NCI-H446 treated with DMSO at 0.1 percent for 48 hours (cell line): ENCODE measurements at places on chromosomes 6 and 20.

- no peak for DNase-seq
Measured at GRCh38 chr6:163964789-163965188, 550.3 kb downstream of the QKI start.

DNA sequence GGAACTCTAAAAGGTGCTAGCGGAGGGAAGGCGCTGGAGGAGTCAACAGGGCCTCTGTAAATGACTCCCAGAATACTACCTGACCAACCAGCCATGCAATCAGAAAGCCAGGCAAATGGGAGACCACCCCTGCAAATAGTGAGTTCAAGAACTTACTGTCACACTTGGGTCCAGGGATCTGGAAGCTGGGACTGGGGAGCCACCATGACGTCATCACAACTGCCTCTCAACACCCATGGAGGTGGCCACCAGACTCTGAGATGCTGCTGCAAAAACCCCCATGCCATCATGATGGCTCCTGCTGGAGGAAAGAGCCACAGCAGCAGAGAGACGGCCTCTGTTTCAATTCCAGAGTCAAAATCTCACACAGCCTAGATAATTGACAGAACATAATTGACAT lies 8.5 kb upstream of the PDYN start:
- no peak for DNase-seq

DNA sequence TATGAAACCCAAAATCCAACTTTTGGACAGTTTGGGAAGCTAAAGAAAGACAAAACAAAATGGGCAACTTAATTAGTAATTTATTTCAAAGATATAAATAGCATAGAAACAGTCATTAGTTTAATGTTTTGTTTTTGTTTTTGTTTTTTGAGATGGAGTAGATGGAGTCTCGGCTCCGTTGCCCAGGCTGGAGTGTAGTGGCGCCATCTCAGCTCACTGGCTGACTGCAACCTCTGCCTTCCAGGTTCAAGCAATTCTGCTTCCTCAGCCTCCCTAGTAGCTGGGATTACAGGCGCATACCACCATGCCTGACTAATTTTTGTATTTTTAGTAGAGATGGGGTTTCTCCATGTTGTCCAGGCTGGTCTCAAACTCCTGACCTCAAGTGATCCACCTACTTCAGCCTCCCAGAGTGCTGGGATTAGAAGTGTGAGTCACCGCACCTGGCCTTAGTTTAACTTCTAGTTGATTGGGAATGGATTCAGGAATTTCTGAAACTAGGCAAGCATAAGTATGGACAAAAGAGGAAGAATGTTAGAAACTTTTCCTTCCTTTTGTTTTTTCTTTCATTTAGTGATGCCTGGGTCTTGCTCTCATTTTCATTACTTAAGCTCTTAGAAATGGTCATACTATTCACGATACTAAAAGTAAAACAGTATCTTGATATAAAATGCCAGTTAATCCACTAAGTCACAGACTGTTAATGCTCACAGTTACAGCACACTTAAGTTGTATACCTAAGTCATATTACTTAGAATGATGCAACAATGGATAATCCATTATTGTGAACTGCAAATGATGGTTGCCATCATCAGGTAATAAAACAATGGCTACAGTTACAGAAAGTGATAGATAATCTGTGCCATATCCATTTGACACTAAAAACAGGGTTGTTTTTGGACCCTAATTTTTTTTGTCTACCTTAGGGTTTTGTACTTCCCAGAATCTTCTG lies 8.2 kb downstream of the SENP6 start:
- no peak for DNase-seq

DNA sequence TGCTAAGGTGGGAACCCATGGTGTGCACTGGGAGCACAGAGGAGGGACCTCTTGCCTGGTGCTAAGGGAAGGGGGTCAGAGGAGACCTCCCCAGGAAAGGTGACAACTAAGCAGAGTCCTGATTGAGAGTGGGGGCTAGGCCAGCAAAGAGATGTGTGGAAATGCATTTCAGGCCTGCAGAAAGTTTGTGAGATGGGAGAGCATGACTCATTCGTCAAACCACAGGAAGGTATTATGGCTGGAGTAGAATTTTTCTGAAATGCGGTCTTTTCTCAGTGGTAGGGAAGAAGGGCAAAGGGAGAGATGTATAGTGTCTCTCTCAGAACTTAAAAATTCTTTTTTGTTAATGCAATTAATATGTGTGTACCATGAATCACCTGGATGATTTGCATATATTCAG lies 23.6 kb upstream of the EDN1 start:
- DNase-seq = no peak

DNA sequence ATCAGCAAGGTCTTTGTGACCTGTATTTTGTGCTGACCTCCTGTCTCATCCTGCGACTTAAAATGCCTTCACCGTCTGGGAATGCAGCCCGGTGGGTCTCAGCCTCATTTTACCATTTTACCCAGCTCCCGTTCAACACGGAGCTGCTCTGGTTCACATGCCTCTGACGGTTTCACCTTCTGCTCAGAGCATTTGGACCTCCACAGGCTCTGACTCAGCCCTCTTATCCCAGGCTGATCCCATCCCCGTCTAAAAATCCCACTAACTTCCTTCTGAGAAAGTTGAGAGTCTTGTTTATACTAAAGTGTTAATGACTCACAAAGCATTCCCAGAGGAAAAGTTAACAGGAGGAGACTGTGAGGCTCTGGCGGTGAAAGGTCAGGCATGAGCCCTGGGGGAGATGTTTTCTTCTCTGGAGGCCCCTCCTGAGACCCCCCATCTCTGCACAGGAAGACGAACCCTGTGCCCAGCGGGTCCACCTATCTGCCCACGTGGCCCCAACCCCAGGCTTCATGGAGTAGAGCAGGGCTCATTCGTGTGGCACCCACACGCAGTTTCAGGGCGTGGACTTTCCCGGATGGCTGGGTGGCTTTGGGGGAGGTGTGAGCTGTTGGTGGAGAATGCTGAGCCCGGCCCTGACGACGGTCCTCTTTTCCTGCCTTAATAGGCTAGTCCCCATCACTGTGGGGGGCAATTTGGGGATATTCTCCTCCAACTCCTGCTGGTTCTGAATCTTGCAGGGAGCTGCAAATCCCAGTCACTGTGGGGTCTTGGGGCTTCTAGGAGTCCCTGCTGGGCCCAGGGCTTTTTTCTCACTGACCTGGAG lies 3.3 kb upstream of the BIRC7 start:
- no peak for DNase-seq

DNA sequence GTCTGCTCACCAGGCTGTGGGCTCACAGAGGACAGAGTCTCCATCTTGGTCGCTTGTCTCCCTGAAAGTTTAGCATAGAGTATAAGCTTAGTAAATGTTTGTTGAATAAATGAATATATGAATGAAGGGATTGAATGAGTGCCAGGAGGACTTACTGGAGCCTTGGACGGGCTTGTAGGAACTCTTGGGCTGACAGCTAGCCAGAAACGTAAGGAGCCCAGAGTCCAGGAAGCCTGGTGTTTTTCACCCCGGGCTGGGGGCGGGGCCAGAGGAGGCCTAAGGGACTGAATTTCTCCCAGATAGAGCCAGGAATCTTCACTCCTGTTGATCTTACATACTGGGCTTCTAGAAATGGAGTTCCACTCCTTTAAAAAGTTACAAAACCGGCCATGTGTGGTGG lies 68.5 kb upstream of the SRSF6 start:
- no peak for DNase-seq

- DNase-seq = no peak
Measured at GRCh38 chr6:54037277-54037779, 73.9 kb upstream of the MLIP start.

- no peak for DNase-seq
Measured at GRCh38 chr20:23242556-23243180, 107.9 kb upstream of the NXT1 start.

GRCh38 chr6:150250826-150251225 lies 108.0 kb downstream of the PPP1R14C start:
- DNase-seq = no peak

DNA sequence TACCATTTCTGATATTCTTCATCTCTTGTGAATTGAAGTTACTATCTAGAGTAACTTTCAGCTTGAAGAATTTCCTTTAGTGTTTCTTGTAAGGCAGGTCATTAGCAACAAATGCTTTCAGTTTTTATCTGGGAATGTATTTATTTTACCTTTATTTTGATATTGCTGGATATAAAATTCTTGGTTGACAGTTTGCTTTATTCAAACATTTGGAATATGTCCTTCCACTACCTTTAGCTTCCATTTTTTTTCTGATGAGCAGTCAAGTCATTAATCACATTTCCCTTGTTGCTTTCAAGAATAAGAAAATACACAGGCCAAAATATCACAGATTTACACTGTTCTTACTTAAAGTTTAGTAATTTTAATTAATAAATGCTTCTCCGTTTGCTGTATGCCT lies 5.7 kb upstream of the NELFCD start:
- no peak for DNase-seq

DNA sequence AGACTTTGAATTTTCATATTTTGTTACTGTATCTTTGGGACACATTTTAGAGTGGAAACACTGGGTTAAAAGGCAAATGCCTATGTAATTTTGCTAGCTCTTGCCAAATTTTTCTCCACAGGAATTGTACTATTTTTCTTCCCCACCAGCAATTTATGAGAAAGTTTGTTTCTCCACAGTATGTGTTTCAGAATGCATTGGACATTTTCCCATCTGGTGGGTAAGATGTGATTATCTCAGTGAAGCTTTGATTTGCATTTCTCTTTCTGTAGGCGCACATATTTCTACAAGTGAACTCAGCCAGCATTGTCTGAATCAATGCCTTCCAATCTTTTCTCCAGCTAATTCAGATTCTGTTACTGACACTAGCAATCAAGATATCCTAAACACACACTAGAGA lies 157.8 kb downstream of the RCAN2 start:
- DNase-seq = no peak

DNA sequence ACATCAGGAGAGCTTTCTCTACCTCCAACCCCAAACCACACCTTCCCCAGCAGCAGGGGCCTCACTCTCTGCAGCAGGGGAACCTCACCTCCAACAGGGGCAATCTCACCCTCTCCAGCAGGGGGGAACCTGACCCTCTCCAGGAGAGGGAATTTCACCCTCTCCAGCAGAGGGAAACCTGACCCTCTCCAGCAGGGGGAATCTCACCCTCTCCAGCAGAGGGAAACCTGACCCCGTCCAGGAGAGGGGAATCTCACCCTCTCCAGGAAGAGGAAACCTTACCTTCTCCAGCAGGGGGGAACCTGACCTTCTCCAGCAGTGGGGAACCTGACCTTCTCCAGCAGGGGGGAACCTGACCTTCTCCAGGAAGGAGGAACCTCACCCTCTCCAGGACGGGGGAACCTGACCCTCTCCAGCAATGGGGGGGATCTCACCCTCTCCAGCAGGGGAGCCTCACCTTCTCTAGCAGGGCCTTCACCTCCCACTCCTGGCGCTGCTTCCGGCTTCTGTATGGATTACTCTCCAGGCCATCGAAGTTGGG lies 3.1 kb downstream of the B3GALT4 start:
- DNase-seq = no peak

GRCh38 chr20:50110141-50111047 lies 2.6 kb downstream of the UBE2V1 start:
- DNase-seq = no peak

DNA sequence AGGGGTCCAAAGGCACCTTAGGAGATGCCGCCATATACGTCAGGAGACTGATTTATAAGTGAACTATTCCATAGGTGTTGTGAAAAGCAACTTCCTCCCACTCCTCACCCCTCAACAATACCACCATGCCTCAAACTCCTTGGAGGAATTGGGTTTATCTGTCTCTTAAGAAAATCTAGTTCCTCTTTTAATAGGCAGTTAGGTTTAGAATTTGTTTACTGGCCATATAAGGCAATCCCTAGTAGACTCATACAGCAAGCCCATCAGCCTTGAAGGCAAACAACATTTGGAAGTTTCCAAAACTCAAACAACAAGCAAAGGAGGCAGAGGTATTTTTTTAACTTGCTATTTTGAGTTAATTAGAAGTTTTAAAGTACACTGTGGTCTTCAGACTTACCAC lies 66.1 kb downstream of the PRND start:
- DNase-seq = no peak

DNA sequence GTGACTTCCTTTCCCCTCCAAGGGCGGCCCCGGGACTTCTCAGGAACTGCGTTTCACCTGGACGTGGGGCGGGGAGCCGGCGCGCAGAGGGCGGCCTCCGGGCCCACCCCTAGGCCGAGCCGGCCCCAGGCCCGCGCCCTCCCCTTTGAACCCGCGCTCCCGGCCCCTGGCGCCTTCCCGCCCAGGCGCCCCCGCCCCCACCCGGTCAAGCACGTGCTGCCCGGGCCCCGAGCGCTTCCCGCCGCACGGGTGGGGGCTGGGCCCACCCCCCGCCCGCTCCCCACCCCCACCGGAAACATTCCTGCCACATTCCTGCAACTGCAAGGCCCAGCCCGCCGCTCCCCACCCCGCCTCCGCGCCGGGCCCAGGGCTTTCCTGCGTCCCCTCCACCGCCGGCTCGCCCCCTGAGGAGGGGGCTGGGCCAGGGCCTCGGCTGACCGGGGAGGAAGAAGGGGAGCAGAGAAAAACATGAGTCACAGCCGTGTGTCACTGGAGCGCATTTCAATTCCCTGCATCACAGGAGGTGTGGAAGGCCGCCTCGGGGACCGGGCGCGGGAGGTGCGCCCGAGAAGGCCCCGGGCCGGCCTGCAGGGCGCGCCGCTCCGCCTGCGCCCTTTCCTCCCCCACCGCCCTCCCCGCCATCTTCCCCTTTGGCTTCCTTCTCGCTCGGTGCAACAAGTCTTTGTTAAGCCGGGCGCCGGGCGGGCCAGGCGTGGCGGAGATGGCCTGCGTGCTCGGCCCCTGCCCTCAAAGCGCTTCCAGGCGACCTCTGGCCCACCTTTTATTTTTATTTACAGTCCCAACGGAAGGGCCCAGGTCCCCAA lies 1.2 kb upstream of the HMGA1 start:
- no peak for DNase-seq

- no peak for DNase-seq
Measured at GRCh38 chr20:36113566-36114250, 40.8 kb upstream of the EPB41L1 start.

GRCh38 chr6:17630511-17631073 lies 30.5 kb downstream of the FAM8A1 start:
- no peak for DNase-seq

GRCh38 chr6:11241154-11241792 lies 8.8 kb upstream of the NEDD9 start:
- DNase-seq = no peak

GRCh38 chr6:89048288-89048923 lies 32.1 kb upstream of the PNRC1 start:
- no peak for DNase-seq

DNA sequence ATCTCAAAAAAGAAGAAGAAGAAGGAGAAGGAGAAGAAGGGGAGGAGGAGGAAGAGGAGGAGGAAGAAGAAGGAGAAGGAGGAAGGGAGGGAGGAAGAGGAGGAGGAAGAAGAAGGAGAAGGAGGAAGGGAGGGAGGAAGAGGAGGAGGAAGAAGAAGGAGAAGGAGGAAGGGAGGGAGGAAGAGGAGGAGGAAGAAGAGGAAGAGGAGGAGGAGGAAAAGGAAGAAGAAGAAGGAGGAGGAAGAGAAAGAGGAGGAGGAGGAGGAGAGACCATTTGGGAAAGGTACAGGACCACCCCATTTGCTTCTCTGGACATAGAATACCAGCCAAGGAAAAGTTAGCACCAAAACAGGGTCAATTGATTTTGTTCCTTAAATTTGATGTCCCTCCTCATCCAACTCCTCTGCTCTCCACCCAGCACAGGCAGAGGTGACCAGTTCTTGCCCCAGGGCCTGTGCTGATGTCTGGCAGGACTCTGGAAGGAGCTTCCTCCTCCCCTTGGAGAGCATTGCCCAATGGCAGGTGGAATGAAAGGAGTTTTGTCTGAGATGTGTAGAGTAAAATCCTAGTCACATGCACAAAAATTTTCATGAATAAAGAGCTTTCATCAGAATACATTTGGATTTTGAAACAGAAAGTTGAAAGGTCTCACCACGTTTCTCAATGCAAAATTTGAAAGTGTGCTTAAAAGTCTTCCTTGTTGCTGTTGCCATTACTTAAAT lies 182.9 kb downstream of the LY86 start:
- DNase-seq = no peak
